Stromal cell of bone marrow (primary cell): ENCODE measurements at places on chromosomes 4 and X.

DNA sequence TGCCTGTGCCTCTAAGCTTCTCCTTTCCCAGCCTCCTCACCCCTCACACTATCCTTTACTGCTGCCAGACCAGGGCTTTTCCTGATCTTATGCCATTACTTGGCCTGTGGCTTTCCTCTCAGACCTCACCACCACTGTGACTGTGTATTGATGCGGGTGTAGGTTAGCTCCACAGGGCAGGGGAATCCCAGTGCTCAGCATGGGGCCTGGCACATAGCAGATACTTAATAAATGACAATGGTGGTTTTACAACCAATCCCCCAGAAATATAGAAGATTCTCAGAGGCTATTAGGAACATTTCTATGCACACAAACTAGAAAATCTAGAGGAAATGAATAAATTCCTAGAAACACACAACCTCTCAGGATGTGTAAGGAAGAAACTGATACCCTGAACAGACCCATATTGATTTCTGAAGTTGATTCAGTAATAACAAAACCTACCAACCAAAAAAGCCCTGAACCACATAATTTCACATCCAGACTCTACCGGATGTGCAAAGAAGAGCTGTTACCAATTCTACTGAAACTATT lies 129.6 kb upstream of the QRFPR start:
- DNase-seq = no peak

DNA sequence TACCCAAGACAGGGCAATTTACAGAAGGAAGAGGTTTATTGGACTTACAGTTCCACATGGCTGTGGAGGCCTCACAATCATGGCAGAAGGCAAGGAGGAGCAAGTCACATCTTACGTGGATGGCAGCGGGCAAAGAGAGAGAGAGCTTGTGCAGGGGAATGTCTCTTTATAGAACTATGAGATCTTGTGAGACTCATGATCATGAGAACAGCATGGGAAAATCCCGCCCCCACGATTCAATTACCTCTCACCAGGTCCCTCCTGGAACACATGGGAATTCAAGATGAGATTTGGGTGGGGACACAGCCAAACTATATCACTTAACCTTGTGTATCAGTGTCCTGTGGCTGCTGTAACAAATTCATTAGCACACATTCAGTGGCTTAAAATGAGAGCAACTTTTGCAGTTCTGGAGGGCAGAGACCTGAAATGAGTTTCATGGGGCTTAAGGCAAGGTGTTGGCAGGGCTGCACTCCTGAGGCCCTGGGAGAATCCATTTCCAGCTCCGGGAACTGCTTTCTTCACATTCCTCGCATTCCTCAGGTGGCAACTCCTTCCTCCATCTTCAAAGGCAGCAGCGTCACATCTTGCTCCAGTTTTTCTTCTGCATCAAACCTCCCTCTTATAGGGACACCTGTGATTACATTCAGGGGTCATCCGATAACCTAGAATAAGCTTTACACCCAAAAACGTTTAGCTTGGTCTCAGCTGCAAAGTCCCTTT lies 22.3 kb upstream of the NSG1 start:
- DNase-seq = no peak

DNA sequence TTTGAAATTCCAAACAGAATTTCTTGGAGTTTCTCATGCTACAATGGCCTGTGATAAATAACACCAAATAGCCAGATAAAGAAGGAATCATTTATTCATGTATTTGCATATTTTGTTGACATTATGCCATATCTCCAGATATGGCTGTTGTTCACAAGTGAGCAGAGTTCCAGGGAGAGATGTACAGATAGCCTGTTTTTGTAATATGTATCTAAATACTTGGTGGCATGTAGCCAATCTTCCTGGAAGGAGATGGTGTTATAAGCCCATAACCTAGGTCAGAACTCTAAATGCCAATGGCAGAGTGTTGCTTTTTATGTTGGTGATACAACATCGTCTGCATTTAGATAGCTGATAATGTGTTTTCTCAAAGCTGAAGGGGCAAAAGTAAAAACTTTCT lies 292.2 kb downstream of the FBXO8 start:
- DNase-seq = no peak

- DNase-seq = no peak
These were observed 18.7 kb downstream of the CORIN start for GRCh38 chr4:47819178-47819577.

GRCh38 chr4:144350706-144351105 lies 210.2 kb upstream of the GYPA start:
- no peak for DNase-seq

DNA sequence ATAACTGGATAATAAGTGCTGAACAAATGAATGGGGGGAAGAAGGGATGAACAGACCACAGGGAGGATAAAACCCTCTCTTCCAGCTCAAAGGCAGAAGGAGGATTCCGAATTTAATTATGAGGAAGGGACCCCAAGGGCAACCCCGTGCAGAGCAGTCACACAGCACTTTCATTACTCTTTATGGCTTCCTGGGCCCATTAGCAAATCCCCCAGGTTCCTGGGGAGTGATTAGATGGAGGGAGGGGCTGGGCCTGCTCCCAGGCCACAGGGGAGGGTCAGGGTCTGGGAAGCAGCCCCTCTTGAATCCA lies 67.1 kb downstream of the PPP2R2C start:
- DNase-seq = no peak

DNA sequence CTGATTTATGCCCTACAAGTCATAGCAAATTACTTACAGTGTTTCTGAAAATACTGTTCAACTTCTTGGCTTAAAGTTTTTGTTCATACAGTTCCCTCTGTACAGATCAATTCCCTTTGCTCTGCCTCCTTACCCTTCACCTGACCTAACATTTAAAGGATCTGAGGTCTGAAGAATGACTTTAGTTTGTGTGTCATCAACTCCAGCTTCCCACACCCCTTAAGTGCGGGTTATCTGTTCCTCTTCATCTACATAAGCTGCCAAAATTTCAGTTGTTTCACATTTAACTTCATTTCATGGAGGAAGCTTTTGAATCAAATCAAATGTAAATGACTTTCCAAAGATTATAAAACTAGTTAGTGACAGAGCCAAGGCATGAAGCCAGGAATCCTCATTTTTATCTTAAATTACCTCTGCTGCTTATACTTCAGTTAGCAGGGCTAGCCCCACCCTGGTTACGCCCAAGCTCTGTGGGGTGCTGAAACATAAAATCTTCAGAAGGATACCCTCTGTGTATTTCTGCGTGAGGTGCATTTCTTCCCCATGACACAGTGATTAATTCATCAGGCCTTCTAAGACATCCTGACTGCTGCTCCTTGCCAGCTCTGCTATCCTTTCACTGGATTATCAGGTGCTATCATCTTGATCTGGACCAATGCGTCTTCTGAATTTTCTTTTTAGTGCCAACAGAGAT lies 16.5 kb downstream of the CXCL1 start:
- DNase-seq = no peak

GRCh38 chr4:158861281-158861680 lies 92.5 kb downstream of the FNIP2 start:
- no peak for DNase-seq

GRCh38 chr4:75494563-75494962 lies 19.6 kb downstream of the RCHY1 start:
- peak; percentile 65 for DNase-seq

DNA sequence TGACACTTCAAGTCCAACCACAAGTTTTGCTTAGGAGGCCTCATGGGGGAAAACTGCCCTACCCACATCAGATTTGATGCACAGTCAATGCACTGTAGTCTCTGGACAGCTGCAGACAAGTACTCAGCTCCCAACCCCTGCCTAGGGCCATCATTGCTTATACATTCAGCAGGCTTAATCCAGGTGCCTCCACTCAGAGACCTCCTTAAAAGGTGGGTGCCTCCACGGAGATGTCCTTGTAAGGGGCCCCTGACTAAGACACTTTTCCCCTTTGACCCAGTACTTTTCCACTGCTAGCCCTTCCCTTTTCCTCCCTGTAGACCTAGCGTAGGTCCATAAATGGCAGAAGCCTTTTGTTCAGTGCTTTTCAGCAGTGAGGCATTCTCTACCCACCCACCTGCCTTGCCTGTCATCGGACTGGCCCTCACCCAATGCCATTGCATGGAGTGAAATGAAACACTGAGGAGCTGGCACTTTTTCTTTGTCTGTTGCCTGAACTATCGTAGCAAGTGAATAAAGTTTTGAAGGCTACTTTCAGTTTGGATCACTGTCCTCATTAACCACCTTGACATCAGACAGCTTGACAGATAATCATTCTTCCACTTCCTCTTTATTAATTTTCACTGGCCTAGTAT lies 23.8 kb upstream of the PLK4 start:
- DNase-seq = peak; percentile 59

DNA sequence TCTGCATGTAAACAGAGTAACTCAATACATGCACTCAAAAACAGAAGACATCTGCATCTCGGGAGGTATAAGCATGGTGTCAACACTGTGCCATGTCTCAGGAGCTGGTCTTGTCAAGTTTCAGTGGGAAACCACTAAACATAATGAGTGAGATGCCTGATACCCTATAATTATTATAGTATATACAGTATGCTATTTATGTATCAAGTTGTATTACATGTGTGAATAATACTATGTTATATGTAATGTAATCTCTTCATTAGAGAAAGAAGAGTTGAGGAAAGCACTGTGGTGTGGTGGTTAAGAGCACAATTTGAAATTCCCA lies 2.5 kb downstream of the PPBP start:
- DNase-seq = no peak

DNA sequence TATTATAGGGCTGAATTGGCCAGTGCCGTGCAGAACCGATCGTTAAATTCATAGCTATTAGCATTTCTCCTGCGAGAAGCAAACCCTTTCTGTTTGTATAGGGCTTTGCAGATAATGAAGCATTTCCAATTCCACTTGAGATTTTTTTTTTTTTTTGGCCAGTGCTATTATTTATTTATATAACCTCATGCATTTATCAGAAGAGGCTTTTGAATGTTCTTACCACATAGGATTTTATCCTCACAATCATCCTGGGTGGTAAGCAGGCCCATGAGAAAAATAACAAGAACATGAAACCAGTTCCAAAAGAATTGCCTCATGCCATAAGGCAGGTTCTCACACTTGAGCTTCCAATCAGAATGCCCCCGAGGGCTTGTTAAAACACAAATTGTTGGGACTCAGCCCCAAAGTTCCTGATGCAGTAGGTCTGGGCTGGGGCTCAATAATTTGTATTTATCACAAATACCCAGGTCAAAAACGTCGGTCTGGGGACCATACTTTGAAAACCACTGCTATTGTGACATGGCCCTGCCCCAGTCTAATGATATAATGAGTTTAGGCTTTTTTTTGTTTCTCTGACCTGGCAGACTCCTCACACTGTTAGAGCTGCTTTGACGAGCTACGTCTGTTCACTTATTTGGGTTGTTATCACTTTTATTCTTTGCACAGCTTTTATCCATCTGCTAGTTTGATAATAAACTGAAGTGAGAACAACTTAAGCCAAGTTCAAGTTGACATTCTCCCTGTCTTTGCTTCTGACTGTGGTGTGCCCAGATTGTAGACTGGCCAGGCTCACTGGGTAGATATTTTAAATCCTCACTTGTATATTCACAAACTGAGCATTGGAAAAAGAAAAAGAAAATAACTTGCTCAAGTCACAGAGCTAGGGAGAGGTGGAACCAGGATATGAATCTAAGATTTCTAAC lies 20.1 kb downstream of the SUPT20HL1 start:
- DNase-seq = no peak
